ENCODE measurements at places on chromosomes 13 and 19. TPM values are rescaled to one million over a fixed set of nuclear protein-coding genes. Genes with fewer than 3 reads are reported as not detected.

- DNase-seq = no peak
Observed at GRCh38 chr13:40983725-40984667, 35.1 kb downstream of the ELF1 start.

GRCh38 chr13:93305886-93306285 is 79.3 kb downstream of the GPC6 start:
- no peak for DNase-seq

Gene ANGPTL8
- not detected for total RNA-seq

Gene CYP2F1
- total RNA-seq = not detected

GRCh38 chr19:517721-518597 is 10.7 kb downstream of the TPGS1 start:
- no peak for DNase-seq

DNA sequence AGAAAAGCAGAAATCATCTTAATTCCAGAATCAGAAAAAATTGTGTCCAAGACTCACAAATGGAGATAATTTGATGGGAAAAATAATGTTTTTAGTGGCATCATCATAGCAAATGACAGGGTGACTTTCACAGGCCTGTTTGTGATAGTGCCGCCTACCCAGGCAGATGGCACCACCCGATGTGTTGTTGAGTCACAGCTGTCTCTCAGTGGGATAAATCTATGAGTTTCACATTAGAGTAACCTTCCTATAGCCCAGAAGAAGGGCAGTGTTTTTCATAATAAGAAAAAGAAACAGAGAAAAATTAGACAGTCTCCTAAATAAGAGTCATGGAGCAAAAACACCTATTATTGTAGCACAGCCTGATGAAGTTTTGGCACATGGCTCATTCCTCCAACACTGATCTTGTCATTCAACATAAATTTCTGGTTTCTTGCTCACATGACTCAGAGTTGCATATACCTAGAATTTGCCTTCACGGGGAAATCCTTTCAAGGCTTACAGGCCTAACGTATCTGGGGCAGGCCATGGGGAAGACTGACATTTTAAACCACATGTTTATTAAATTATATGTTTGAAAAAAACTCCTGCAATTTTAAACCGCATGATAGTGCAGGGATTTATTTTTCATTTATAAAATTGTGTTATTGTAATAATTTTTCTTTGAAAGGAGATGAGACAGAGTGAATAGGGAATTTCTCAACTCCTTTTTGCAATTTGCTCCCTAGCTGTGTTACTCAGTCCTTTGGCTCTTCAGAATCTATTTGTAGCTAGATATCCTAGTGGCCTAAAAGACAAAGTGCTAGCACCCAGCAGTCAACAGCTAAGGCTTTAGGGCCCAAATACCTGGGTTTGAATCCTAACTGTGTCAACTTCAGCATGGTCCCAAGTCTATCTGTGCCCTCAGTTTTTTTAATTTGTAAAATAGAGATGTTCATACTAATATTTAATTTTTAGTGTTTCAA is 393.7 kb downstream of the NDFIP2 start:
- DNase-seq = no peak

DNA sequence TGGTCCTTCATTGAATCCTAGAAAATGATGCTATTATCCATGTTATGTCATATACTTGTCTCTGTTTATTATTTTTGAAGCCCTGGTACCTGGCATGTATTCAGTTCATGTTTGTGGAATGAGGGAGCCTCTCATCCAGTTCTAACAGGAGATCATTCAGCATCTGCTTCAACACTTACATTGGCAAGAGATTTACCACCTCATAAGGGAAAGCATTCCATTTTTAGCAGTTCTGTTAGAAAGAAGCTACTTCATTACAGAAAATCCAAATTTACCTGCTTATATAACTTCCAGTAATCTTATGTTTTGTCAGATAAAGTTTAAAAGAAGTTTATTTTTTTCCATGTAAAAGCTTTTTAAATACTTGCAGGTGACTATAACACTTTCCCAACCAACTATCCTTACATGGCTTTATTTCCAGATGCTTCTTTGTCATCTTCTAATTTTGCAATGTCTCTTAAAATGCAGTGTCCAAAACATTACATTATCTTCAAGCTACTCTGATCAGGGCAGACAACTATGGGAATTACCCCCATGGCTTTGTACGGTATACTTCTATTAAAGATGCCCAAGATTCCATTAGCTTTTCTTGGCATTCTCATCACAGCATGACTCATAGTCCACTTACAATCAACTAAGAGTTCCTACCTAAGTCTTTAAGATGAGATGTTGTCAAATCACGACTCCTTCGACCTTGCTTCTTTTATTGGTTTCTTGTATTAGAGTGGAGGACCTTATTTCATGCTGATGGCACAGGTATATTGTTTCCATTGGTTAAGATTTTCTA is 262.1 kb downstream of the PCDH9 start:
- no peak for DNase-seq

DNA sequence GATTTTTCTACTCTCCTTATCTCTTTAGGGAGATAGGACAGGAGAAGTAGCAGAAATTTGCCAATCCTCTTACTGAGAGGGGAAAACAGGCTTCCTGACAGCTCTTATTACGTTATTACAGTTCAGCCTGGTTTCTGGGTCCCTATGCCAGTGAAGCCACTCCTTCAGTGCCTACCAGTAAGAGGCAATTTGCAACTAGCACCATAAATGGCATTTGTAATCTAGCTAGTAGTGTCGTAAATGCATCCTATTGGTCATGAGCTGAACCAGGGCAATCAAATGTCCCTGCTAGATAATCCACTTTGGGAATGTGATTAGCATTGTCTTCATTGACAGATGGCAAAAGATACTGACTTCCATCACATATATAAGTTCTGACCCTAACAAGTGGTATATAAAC is 428.8 kb downstream of the DCT start:
- DNase-seq = no peak

DNA sequence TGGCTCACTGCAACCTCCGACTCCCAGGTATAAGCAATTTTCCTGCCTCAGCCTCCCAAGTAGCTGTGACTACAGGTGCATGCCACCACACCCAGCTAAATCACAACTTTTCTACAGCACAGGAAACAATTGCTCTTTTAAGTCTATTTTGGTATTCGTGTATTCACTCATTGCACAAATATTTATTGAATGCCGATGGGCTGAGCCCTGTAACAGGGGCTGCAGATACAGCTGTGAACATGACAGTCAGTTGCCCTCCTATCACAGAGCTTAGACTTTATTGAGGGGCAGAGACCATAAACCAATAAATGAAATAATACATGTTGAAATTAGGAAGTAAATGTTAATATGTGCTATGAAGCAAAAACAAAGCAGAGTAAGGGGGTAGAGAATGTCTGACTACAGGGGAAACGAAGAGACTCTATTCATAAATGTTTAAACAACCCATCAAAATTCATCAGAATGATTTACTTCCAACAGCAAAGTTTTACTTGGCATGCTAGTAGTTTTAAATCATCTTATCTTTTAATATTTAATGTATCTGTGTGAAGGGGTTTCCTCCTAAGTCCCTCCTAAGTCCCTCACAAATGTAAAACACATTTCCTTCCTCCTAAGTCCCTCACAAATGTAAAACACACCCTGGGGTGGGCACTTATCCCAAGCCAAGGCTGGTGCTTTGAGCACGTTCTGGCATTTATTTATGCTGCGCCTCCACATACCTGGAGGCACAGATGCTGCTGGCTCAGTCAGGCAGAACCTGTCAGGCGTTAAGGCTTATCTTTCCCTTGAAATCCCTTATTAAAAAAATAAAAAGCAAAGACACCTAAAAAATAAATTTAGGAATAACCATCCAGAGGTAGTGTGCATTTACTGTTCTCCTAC is 140.8 kb downstream of the MIPEP start:
- DNase-seq = no peak

GRCh38 chr19:15372891-15373301 is 6.7 kb downstream of the AKAP8 start:
- DNase-seq = no peak

Gene ZNF528
- 48.5 TPM for total RNA-seq

Gene PLIN4
- total RNA-seq = 0.17 TPM

DNA sequence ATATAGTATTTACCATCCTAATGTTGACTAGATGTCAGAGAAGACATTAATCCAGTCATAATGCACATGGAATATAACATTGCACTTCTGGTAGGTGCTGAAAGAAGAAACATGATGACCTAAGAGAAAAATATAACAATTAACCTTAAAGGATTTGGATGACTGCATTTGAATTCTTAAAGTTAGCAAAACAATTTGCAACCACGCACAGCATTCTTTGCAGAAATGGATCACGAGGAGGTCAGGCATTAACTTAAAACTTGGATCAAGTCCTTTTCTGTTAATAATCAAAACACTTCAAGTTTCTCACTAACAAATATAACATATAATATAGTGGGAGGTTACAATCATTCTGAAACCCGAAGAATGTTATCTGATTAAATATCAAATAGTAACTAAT is 525.0 kb upstream of the SLITRK6 start:
- DNase-seq = no peak

- no peak for DNase-seq
Observed at GRCh38 chr13:75769141-75769905, 133.2 kb downstream of the LMO7 start.

Gene RUBCNL
- total RNA-seq = 2.8 TPM

GRCh38 chr19:10553087-10553667 is 9.5 kb downstream of the ATG4D start:
- DNase-seq = no peak

- DNase-seq = no peak
Observed at GRCh38 chr13:35930665-35931631, 200.2 kb downstream of the DCLK1 start.

DNA sequence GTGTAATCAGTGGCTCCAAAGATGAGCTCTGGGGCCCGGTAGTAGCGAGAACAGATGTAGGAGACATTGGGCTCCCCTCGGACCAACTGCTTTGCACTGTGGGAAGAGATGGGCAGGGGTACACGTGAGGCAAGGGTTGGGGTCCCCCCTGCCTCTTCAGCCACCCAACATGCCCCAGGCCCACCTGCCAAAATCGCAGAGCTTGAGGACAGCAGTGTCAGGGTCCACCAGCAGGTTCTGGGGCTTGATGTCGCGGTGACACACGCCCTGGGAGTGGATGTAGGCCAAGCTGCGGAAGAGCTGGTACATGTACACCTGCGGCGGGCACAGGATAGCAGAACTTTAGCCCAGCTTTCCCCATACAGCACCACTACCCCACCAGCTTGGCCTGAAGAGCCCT is 8.0 kb downstream of the GSK3A start:
- no peak for DNase-seq

Gene TTYH1
- 0.61 TPM for total RNA-seq

GRCh38 chr13:21833921-21834320 is 163.0 kb downstream of the FGF9 start:
- DNase-seq = no peak

- no peak for DNase-seq
Observed at GRCh38 chr19:10018263-10018662, 5.0 kb downstream of the RDH8 start.

DNA sequence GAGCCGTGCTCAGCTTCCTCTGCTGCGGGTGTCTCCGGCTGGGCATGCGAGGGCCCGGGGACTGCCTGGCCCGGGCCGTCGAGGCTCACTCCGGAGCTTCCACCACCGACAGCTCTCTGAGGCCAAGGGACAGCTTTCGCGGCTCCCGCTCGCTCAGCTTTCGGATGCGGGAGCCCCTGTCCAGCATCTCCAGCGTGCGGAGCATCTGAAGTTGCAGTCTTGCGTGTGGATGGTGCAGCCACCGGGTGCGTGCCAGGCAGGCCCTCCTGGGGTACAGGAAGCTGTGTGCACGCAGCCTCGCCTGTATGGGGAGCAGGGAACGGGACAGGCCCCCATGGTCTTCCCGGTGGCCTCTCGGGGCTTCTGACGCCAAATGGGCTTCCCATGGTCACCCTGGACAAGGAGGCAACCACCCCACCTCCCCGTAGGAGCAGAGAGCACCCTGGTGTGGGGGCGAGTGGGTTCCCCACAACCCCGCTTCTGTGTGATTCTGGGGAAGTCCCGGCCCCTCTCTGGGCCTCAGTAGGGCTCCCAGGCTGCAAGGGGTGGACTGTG is 1.2 kb downstream of the S1PR4 start:
- no peak for DNase-seq

- DNase-seq = no peak
Observed at GRCh38 chr13:113137691-113138298, 15.2 kb downstream of the F10 start.

Gene ZNF439
- total RNA-seq = 2.5 TPM

- DNase-seq = no peak
Observed at GRCh38 chr13:23870356-23871140, 18.7 kb downstream of the MIPEP start.

DNA sequence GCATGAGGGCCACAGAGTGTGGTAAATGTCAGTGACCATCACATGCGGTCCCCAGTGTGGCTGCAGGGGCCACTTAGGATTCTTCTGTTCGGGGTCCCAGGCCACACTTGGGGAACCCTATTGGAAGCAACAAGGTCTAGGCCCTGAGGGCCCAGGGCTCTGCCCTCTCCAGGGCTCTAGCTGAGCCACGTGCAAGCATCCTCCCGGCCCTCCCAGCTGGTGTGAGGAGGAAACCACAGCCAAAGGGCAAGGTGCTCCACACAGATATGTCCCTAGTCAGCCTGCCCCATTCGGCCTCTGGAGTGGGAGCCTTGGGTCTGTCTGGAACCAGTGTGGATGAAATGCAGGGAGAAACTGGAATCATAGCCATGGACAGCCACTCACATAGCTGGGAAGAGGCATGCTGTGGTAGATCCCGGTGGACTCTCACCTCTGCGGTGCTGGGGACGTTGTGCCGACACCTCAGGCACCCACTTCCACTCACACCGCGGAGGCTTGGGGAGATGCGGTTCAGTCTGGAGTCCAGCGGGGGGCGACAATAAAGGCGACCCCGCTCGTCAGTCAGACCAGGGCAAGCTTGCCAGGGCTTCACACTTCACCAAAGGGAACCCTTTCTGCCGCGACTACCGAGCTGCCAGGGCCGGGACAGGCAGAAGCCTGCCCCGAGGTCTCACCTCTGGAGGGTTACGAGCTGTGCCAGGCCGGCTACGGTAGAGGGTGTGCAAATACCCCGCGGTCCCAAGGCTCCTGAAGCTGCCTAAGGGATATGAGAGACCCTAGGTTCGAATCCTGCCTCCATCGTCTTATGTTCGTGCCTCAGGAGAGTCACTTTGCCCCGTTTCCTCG is 4.3 kb upstream of the ZNF497 start:
- no peak for DNase-seq

DNA sequence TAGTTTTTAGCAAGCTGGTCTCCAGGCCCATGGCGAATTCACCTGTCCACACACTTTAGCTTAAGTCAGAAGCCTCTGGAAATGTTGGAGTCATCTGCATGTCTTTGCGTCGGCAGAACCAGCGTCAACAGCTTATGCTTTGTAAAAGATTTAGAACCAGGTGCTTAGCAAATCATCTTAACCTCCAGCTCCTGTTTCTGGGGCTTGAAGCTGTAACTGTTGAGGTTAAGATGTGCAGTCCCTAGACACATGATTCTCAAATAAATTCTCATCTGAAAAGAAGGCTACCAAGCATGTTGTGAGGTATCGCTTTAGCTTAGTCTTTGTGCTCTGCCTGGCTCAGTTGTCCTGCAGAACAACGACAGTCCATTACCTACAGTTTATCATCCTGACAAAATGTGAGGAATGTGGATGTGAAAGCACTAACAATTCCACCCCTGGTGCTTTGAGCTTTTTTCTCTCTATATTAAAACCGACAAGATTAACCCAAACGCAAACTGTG is 4.4 kb downstream of the EFNB2 start:
- no peak for DNase-seq
